ENCODE measurements at places on chromosomes 12 and 14.

GRCh38 chr14:74596741-74597450 lies 15.1 kb downstream of the LTBP2 start:
- DNase-seq: no peak

GRCh38 chr12:82723093-82723492 lies 36.4 kb downstream of the TMTC2 start:
- DNase-seq: no peak

DNA sequence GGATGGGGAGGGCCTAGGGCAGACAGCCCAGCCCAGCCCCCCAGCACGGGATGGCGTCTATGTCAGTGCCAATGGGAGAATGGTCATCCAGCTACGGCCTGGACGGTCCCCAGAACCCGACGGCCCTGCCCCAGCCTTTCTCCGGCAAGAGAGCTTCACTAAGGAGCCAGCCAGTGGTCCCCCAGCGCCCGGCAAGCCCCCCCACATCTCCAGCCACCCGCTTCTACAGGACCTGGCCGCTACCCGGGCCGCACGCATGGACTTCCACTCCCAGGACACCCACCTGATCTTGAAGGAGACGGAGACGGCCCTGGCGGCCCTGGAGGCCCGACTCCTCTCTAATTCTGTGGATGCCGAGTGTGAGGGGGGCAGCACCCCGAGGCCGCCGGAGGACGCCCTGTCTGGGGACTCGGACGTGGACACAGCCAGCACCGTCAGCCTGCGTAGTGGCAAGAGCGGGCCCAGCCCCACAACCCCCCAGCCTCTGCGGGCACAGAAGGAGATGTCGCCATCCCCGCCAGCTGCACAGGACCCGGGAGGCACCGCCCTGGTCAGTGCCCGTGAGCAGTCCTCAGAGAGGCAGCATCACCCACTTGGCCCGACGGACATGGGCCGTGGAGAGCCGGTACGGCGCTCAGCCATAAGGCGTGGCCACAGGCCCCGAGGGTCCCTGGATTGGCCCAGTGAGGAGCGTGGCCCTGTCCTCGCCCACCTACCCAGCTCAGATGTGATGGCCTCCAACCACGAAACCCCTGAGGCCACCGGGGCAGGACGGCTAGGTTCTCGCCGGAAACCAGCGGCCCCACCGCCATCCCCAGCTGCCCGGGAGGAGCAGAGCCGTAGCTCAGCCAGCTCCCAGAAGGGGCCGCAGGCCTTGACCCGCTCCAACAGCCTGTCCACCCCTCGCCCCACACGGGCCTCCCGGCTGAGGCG lies 21.9 kb downstream of the CEP170B start:
- no peak for DNase-seq

DNA sequence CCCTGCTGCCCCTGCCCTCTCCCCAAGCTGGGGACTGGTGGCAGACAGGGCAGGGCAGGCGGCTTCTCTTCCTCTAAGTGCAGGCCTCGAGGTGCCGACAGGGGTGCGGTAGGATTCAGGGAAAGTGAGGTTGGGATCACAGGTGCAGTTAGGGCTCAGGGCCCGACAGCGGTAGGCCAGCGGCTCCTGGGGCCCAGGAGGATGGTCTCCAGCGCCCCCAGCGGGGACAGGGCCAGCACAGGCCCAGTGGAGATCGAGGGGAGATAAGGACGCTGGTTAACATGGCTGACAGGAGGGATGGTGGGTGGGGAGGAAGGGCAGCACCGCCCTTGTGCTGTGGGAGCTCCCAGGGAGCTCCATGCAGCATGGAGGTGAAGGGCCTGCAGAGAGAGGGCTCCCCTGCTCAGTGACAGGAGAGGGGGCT lies 935 bp upstream of the CRIP1 start:
- DNase-seq: peak; percentile 76

GRCh38 chr14:95048771-95049312 lies 108.5 kb downstream of the DICER1 start:
- DNase-seq: no peak

- no peak for DNase-seq
Observed at GRCh38 chr14:51824191-51824590, 36.2 kb upstream of the GNG2 start.

DNA sequence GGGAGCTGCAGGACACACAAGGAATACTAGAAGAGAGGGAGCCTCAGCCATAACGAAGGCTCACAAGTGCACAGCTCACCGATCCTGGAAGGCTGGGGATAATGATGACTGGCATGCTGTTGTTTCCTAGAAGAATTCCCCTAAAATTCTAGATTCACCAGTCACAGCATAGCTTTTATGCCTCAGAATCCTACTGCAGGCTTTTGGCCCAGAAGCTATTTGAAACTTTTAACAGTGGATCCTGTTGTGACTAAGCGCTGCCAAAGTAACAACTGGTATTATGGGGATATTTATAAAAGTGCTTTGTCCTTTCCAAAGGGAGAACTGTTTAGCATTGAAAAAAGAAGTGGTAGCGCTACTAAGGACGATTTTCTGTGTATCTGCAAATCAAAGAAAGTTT lies 214.1 kb upstream of the PELI2 start:
- no peak for DNase-seq

- DNase-seq: no peak
Observed at GRCh38 chr14:100409651-100410050, 86.5 kb downstream of the SLC25A47 start.

DNA sequence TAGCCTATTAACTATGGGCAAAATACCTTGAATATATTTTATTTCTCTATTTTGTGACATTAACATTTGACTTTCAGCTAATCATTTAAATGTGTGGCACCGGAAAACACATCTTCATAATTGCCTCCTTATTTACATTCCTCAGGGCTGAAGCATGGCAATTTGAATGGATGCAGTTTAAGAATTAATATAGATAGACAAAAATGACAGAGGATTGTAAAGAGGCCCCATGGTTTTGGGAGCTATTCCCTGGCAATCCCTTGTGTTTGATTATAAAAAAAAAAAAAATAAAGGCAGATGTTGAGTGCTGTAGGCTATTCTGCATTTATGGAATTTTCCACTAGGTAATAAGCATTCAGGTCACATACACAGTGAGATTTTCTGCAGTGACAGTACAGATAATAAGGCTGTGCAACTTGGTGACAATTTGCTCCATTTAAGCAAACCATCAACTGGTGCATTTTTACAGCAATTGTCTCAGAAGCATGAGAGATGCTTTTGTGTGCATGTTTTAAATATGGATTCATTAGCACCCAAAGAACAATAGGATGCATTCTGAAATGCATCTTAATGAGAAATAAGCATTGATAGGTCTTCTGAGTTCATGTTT lies 123.2 kb upstream of the SLC38A4 start:
- DNase-seq: no peak

- no peak for DNase-seq
Observed at GRCh38 chr14:72546344-72547016, 347.4 kb downstream of the DPF3 start.

DNA sequence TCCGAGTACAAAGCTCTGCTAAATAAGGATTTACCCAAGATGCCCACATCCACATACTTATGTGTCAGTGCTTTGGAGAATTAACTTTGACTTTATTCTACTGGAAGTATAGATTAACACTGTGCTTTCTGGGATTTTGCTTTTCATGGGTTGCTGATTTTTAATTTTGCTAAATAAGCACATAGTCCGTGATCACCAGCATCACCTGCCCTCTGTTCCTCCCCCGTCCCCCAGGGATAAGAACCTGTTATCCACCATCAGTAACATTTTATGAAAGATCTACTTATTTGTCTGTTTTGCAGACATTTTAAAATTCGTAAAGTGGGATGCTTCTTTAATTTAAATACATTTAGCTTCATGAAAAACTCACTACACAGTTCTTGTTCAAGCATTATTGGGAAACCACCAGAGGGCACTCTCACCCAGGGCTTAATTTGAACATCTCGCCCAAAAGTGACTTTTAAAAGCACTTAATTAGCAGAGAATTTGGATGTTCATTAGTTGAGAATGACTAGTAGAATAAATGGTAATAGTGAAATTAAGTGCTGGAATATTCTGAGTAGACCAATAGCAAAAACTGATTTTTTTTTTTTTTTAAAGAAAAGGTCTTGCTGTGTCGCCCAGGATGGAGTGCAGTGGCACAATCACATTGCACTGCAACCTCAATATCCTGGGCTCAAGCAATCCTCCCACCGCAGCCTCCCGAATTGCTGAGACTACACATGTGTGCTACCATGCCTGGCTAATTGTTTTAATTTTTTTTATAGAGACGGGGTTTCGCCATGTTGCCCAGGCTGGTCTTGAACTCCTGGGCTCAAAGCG lies 35.7 kb downstream of the MRPL42 start:
- peak; percentile 52 for DNase-seq

Measured in NCI-H82 (cell line).